Dermis blood vessel endothelial cell (primary cell): ENCODE measurements at places on chromosomes 3 and 15. TPM values are rescaled to one million over a fixed set of nuclear protein-coding genes. Genes with fewer than 3 reads are reported as not detected.

DNA sequence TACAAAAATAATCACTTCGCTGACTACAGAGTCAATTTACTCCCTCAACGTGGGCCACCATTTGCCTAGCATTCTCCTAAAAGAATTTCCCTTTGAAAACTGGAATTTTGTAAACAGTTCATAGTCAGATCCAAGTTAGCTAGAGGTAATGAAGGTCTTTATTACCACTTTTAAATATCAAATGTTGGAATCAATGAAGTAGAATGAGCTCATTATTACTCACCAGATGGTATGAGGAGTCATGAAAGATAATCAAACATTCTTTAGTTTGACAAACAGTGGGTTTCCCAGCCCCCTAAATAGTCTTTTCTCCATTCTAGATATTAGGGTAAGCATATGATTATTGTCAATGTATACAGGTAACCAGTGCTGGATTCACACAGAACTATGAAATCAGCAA, 455.7 kb upstream of the THBS1 start:
- DNase-seq: peak; percentile 35

GRCh38 chr15:58432401-58432800, 610 bp downstream of the LIPC start:
- no peak for DNase-seq

DNA sequence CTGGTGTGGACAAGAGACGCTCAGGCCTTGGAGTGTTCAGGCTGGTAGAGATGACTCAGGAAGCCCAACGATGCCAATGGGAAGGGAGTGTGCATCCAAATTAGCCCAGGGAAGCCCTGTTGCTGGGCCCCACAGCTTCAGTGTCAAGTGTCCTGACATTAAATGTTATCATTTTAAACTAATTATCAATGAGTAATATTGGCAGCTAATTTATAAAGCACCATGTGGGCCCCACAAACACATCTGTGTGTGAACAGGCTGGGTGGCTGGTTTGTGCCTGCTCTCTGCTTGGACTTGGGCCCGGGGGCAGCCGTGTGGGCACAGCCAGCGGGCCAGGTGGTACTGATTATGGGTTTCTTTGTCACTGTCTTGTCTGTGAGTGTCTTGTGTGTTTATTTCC, 15.0 kb downstream of the FBLN2 start:
- no peak for DNase-seq

DNA sequence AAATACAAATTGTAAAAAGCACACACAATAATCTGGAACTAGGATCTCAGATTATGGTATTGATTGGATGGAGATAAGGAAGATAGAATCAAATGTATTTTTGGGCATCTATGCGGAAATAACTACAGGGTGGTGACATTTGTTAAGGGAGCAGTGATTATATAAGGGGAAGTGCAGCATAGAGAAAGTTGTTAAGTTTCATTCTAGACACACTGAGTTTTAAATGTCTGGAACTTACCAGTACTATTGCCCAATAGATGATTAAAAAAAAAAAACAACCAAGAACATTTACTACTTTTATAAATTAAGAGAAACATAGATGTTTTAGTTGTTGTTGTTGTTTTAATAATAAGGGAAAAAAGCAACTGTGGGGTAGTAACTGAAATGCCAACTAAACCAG, 32.1 kb upstream of the C3orf38 start:
- DNase-seq: no peak

DNA sequence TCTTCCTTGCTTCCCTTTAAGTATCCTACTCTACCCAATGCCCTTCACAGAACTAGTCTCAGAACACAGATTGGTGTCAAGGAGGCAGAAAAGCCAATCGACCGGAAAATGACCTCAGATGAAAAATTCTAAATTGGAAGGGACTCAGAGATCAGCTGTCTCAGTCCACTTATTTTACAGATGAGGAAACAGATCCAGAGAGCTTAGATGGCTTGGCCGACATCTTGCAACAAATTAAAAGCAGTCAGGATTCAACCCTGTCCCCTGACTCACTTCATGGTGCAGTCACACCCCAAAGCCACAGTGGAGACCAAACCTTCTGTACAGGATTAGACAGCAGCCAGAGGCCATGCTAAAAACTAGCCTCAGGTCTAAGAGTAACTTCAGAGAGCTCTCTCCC, 169.3 kb upstream of the BHLHE40 start:
- no peak for DNase-seq

GRCh38 chr3:172106037-172106954, 66.9 kb downstream of the FNDC3B start:
- DNase-seq: no peak

GRCh38 chr3:10867384-10867783, 51.4 kb downstream of the SLC6A11 start:
- DNase-seq: peak; percentile 35

GRCh38 chr15:25362545-25362944, 76.3 kb downstream of the UBE3A start:
- no peak for DNase-seq

GRCh38 chr3:78737988-78738387, 1029.8 kb downstream of the ROBO1 start:
- no peak for DNase-seq

The CEMIP gene
- total RNA-seq: 0.51 and 0.85 TPM in 2 replicates

The CAPN3 gene
- total RNA-seq: 0.37 and 2.4 TPM in 2 replicates

DNA sequence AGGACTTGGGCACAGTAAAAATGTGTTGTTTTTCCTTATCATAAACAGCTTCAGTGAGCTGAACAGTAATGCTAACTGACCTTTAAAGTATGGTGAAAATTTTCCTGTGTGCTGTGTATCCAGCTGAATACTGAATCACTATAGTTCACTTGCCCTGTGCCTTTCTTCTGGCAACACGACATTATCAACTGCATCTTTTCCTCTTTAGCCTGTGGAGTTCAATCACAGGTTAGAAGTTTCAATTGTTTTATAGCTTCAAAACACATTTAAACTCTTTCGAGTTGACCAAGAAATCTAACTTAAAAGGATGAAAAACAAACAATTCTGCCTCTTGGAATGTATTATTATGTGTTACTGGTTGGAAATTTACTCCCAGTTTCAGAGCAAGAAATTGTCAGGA, 1120.7 kb upstream of the ALCAM start:
- no peak for DNase-seq

GRCh38 chr3:183295211-183295610, 42.2 kb downstream of the B3GNT5 start:
- no peak for DNase-seq

DNA sequence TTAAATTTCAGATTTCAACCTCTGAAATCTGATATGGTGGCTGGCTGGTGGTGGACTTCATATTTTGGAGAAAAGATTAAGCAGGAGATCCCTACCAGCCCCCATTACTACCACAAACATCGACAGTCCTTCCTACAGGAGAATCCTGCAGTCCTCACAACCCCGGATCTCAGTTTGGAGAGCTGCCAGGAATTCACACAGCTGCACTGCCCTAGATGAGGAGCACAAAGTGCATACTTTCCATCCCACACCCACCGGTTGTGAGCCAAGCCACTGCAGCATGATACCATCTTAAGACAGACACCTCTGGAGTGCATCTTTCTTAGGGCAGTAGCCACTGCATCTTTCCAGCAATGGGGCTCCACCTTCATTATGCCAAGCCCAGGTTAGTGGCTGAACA, 185.5 kb upstream of the GPR149 start:
- no peak for DNase-seq

The ISLR2 gene
- not detected in 2 replicates for total RNA-seq

- no peak for DNase-seq
These were observed 17.9 kb upstream of the ABI3BP start for GRCh38 chr3:101011136-101011535.

The IQCB1 gene
- 10.6 and 15.5 TPM in 2 replicates for total RNA-seq

DNA sequence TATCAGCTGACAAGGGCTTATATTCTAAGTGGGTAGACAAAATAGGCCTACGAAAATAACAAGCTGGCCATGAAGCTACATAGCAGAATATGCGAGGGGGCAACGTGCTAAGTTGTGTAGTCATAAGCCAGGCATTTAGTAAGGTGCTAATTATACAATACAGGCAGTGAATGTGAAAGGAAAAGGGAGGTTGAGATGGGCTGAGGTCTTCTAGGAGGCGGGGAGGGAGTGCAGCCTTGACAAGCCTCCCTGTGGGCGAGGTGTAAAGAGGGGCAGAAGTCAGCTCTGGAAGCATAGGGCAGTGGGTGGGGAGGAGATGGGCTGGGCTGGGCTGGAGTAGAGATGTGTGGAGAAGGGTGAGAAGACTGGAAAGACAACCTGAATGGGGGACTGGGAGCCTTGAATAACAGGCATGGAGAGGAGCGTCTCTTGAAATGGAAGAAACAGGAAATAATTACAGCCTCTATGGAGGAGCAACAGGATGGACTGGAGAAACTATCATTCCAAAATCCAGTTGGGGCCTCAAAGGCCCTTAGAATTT, 1.2 kb downstream of the TIGIT start:
- no peak for DNase-seq

DNA sequence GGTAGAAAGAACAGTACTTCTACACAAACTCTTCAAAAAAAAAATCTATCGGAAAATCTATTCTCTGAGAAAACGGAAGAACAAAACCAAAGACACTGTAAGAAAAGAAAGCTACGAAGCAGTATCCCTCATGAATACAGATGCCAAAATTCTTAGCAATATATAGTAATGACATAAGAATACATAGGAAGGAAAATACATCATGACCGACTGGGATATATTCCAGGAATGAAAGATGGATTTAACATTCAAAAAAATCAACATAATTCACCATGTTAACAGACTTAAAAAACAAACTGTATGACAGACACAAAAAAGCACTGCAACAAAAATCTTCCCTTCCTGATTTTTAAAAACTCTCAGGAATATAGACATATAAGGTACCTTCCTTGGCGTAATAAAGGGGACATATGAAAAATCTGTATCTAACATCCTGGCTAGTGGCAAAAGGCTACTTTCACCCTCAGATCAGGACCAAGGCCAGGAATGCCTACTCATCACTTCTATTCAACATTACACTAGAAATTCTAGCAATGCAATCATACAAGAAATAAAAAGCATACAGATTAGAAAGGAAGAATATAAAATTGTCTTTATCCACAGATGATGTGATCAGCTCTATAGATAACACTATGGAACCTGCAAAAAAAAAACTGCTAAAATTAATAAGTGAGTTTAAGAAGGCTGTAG, 77.6 kb upstream of the XXYLT1 start:
- DNase-seq: no peak

The BCL2A1 gene
- not detected in 2 replicates for total RNA-seq

The TRMT10C gene
- 30.6 and 36.1 TPM in 2 replicates for total RNA-seq

GRCh38 chr15:60673918-60674558, 195.1 kb upstream of the ICE2 start:
- DNase-seq: peak; percentile 98

The CLPX gene
- total RNA-seq: 45.3 and 69.3 TPM in 2 replicates

The PSTPIP1 gene
- 0.23 and 0.51 TPM in 2 replicates for total RNA-seq

- no peak for DNase-seq
These were observed 25.6 kb upstream of the RHO start for GRCh38 chr3:129502641-129503408.

- peak; percentile 48 for DNase-seq
These were observed 474 bp downstream of the ATP2C1 start for GRCh38 chr3:130894130-130894985.

- no peak for DNase-seq
These were observed 616.9 kb downstream of the ZIC1 start for GRCh38 chr3:148026009-148026588.

DNA sequence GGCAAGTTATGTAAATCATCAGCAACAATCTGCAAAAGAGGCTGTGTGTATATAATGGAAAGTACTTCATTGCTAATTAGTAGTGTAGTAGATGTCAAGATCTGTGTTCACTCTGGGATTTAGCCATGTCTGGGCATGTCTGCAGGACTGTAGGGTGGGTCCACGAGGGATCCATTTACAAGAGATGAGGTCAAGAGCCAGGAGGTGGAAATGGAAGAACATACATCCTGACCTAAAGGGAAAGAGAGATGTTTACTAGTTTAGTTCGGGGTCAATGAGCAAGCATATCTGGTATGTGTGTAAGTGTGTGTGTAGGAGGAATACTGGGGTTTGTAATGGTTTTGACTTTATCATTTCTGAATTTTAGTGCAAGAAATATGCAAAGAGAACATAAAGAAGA, 171.5 kb upstream of the NANOGP8 start:
- DNase-seq: no peak

DNA sequence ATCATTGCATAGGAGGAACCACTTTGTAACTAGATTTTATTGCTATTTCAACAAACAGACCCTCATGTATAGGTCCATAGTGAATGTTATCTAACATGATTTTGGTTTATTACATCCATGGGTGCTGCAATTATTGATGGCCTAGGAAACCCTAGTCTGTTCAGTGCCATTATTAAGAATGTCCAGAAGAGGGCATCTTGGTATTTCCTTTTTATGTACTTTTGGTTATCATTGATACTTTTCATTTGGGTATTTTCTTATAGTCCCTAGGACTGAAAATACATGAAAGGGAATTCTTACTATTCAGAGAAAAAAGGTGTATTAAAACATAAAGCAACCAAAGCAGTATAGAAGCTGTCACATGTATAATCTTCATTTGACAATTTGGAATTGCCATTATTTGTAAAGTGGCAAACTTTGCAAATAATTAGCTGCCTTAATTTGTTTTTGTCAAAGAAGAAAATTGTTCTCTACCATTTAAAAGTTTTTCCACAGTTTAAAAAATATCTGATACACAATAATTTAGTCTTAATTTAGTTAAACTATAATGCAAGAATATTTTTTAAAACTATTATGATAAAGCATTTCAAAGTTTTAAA, 48.7 kb downstream of the CNOT10 start:
- peak; percentile 64 for DNase-seq

DNA sequence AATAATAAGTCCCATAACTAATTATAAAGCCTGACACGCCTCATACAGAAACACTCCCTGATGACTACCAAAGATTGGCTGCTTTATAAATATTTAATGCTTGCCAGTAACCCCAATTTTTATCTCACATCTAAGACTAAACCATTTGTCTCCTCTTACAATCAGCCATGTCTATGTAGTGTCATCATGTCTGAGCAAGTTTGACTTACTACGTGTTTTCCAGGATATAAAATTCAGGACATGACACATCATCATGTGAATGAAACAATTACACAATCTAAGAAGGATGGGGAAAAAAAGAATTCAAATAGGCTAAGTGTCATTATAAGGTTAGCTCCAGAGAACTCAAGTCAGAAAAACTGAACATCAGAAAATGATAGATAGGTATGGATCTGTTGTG, 208.7 kb downstream of the MECOM start:
- peak; percentile 89 for DNase-seq

The CDHR4 gene
- not detected in 2 replicates for total RNA-seq

DNA sequence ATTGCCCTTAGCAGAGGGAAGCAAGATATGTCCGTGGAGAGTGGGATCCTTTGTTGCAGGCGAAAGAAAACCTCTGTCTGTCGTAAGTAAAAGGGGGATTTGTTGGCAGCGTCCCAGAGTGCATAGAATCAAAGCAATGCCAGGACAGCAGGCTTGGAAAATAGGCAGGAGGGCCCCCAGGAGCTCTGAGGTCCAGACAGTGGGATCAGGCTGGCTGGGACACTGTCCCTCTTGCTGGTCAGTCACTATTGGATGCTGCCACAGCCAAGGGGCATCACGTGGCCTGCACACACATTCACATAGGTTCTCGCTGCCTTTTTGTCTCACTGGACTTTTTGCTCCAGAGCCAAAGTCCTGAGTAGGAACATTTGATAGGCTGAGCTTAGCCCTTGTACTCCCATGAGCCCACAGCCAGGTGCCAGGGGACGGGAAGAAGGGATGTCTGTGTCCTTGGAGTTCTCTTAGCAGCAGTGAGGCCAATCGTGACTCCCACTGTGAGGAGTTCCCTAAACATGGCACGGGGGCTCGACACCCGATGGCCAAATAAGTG, 10.7 kb downstream of the MUC20 start:
- DNase-seq: no peak

The EHD4 gene
- 84.4 and 128 TPM in 2 replicates for total RNA-seq

The ANKUB1 gene
- total RNA-seq: not detected in 2 replicates
